ENCODE measurements at places on chromosomes 2 and 18.

DNA sequence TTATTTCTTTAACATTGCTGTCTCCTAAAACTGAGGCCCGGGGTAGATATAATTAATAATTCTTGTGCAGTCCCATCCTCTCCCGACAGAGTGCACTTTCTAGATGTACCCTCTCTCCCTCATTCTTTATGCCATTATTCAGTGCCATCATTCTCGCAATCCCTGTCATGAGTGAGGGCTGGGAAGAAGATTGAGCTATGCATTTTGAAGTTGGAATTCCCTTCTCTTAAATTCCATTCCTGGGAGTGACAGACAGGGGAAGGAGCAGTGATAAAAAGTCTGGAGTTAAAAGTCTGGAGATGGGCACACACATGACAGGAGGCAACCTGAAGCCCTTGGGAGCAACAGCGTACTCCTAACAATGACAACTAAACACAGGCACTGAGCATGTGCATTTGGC, 2.6 kb upstream of the KCNE4 start:
- H3K4me1 ChIP-seq: peaks cover 12% of the 10 kb centered on the region
- no peak overlapping the region for H3K4me3 ChIP-seq
- peak; percentile 19 for DNase-seq
- H3K36me3 ChIP-seq: no peaks in the 10 kb centered on the region
- H3K27ac ChIP-seq: no peak overlapping the region

DNA sequence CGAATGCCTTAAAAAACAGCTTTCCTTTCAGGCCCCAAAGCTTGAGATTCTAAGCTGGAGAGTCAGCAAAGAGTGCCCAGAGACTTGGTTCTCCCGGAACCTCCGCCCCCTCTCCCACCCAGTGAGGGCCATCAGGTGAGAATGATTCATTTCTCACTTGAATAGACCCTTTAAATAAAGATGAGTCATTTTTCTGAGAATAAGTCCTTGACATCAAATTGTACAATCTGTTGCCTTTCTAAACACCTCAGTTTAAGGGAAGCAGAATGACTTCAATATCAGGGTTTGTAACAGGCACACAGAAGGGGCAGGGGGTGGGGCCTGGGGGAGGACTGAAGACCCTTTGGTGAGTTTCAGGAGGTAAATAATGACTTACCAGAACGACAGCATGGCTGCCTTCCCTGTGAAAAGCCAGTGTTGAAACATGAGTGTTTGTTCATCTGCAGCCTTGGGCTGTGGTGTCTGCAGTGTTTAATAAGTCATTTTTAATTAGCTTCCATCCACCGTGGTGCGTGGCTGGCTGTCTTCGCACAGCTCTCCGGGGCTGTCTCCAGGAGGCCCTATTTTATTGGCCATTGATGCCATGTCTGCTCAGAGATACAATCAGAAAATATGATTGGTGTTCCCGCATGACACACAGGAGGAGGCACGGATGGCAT, 134.9 kb upstream of the ZNF236 start:
- no peak for DNase-seq
- no peak overlapping the region for H3K4me3 ChIP-seq
- no peaks in the 10 kb centered on the region for H3K36me3 ChIP-seq
- no peaks in the 10 kb centered on the region for H3K27me3 ChIP-seq
- H3K27ac ChIP-seq: no peak overlapping the region
- H3K4me1 ChIP-seq: no peaks in the 10 kb centered on the region

DNA sequence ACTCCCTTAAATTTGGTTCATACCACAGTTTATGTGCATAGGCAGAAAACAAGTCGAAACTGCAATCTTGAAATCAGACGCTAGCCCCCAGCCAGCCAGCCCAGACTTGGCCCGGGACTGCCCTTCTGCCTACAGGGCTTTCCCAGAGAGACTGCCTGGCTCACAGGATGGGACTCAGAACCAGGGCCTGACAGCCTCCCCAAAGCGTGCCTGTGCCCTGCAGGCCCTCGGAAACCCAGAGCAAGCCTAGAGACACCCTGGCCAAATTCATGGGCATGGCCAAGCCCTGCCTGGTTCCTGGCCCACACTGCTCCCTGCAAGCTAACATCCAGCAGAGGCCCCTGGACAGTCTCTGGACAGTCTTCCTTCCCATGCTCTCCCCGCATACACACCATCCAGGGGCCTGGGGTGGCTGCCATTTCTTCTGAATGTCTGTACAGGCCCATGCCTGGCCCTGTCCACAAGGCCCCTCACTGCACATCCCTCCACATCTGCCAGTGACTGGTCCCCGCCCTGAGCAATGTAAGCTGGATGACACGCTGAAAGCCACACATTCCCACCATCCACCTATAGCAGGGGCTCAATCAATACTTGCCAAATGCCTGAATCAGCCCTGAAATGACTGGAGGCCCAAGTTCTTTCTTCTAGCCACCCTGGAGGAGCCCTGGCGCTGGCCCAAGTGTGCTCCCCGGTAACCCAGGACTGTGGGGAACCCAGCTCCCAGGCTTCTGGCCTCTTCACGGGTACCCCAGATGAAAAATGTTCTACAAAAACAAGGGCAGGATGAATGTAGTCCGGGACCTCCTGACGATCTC, 73.1 kb downstream of the HDAC4 start:
- no peak overlapping the region for H3K4me3 ChIP-seq
- no peaks in the 10 kb centered on the region for H3K4me1 ChIP-seq
- H3K27ac ChIP-seq: no peak overlapping the region
- H3K36me3 ChIP-seq: no peaks in the 10 kb centered on the region

DNA sequence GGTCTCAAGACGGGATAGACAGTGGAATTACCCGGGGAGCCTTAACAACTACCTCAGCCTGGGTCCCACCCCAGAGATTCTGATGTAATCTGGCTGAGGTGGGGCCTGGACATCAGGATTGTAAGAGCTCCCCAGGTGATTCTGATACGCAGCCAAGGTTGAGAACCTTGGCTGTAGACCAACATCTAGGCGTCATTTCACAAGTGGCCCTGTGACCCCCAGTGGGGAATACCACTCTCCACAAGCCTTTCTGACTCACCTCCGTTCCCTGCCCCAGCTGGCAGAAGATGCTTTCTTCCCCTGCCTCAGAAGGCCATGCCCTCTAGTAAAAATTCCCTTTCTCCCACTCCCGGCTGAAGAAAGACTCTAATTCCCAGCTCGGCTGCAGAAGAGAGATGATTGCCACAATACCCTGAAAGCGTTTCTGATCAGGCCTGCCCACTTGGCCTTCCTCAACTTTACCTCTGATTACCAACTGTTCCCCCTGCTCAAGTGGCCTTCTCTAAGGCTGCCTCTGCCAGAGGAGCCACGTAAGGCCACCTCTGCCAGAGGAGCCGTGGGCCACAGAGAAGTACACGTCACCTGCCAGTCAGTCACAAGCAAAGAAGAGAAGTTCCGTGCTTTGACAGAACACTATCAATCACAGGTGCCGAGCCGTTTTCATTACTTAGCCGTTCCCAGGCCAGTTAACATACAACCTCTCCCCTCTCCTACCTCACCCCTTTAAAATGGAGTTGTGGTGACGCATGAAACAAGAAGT, 116.8 kb upstream of the PKDCC start:
- no peak overlapping the region for H3K27ac ChIP-seq
- no peak overlapping the region for H3K4me3 ChIP-seq
- no peaks in the 10 kb centered on the region for H3K36me3 ChIP-seq
- no peak for DNase-seq
- H3K27me3 ChIP-seq: no peaks in the 10 kb centered on the region

GRCh38 chr2:70981421-70981820, 3.0 kb downstream of the ANKRD53 start:
- no peak overlapping the region for H3K4me3 ChIP-seq
- no peak for DNase-seq
- H3K36me3 ChIP-seq: no peaks in the 10 kb centered on the region
- no peaks in the 10 kb centered on the region for H3K27me3 ChIP-seq
- H3K27ac ChIP-seq: no peak overlapping the region
- peaks cover 7% of the 10 kb centered on the region for H3K4me1 ChIP-seq

- no peak overlapping the region for H3K27ac ChIP-seq
- H3K36me3 ChIP-seq: no peaks in the 10 kb centered on the region
- peaks cover 24% of the 10 kb centered on the region for H3K4me1 ChIP-seq
- peaks cover 67% of the 10 kb centered on the region for H3K27me3 ChIP-seq
- peak overlapping the region; percentile 51 for H3K4me3 ChIP-seq
Observed at GRCh38 chr2:19361325-19361990, 3.0 kb upstream of the OSR1 start.

GRCh38 chr2:72901426-72901825, 14.2 kb downstream of the SPR start:
- peaks cover 2% of the 10 kb centered on the region for H3K27me3 ChIP-seq
- H3K27ac ChIP-seq: no peak overlapping the region
- H3K4me3 ChIP-seq: no peak overlapping the region
- H3K36me3 ChIP-seq: no peaks in the 10 kb centered on the region
- H3K4me1 ChIP-seq: peaks cover 6% of the 10 kb centered on the region
- no peak for DNase-seq

GRCh38 chr2:194495046-194495445, 1162.0 kb upstream of the SLC39A10 start:
- H3K27me3 ChIP-seq: no peaks in the 10 kb centered on the region
- H3K36me3 ChIP-seq: no peaks in the 10 kb centered on the region
- no peak overlapping the region for H3K27ac ChIP-seq
- DNase-seq: no peak
- H3K4me1 ChIP-seq: no peaks in the 10 kb centered on the region

DNA sequence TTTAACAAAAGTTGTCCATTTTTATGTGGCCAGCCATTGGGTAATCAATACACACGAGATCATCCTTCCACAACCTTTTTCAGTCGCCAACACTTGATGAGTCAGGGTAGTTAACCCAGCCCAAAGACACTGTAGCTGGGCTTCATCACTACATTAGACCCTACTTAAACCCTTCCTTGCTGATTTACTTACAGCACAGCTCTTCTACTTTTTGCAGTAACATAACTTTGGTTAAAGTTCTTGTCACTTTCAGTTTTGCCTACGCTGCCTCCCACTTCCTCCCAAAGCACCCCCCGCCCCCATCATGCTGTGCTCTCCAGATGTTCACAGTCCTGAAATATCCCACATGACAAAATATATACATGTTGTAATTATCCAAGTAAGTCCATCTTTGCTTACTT, 103.6 kb downstream of the CDK15 start:
- no peak for DNase-seq
- no peaks in the 10 kb centered on the region for H3K36me3 ChIP-seq
- H3K27me3 ChIP-seq: no peaks in the 10 kb centered on the region
- H3K27ac ChIP-seq: no peak overlapping the region
- no peak overlapping the region for H3K4me3 ChIP-seq

DNA sequence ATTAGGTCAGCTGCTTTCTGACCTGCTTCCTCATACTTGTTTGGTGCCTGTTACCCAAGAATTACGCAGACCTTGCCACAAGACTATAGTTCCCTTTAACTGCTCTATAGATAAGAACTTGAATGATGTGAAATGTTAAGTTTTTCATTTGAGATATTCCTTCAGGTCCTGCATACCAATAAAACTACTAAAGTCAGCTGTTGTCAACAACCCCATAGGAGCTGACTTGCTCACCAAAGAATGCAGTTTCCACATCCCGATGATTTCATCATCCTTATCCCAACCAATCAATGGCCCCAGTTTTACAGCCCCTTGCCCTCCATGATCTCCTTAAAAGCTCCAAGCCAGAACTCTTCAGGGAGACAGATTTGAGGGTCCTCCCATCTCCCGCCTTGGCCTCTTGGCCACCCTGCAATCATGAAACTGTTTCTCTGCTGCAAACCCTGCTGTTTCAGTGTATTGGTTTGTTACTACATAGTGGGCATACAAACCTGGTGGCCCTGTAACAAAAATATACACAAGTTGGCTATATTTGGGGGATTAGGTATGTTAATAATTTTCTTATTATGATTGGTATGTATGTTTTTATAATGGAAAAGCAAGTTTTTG, 396.3 kb upstream of the CHST9 start:
- H3K36me3 ChIP-seq: no peaks in the 10 kb centered on the region
- no peaks in the 10 kb centered on the region for H3K27me3 ChIP-seq
- H3K4me3 ChIP-seq: no peak overlapping the region
- no peak overlapping the region for H3K27ac ChIP-seq
- no peak for DNase-seq

DNA sequence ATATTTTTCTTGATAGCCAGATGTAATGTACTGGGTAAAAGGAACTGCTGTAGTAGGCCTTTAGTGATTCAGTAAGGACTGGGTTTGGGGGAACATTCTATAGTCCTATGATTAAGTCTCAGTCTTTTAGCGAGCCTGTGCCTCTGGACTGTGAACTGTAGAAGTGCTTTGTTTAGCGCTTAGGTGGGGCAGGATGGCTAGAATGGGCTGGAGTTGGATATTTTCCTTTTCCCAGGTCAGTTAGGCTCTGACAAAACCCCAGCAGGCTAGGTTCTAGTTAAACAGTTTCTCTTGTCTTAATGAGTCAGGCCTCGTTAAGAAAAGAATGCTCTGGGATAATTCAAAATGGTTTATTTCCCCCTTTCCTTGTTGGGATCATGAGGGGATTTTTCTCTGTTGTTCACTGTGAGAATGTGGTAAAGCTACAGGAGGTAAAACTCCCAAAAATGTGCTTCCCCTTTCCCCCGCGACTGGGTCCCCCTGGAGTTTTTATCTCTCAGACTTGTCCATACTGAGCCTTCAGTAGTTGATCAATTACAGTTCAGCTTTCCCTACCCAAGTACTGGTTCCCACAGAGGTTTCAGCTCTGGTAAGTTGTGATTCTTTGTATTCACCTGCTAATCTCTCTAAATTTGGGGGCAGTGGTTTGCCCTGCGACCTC, 31.5 kb downstream of the EHBP1 start:
- no peaks in the 10 kb centered on the region for H3K36me3 ChIP-seq
- H3K27me3 ChIP-seq: no peaks in the 10 kb centered on the region
- peaks cover 18% of the 10 kb centered on the region for H3K4me1 ChIP-seq

GRCh38 chr2:31270131-31270530, 36.2 kb downstream of the EHD3 start:
- H3K27me3 ChIP-seq: no peaks in the 10 kb centered on the region
- H3K27ac ChIP-seq: peak overlapping the region; percentile 94
- peaks cover 21% of the 10 kb centered on the region for H3K4me1 ChIP-seq
- DNase-seq: peak; percentile 47

DNA sequence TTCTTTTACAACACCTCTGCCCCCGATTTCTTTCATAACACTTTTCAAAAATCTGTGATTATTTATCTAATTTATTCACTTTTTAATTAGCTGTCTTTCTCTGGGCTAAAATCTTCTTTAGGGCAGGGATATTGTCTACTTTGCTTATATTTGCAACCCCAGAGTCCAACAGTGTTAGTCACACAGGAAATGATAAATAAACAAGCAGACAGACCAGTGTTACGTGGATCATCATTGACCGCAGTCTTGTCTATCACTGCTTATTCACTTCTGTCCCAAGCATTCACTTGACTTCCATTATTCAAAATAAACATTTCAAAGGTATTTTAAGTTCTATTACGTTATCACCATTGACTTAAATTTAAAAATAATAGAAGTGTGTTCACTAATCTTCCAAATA, 237.6 kb upstream of the UBE2E3 start:
- H3K27me3 ChIP-seq: no peaks in the 10 kb centered on the region
- no peaks in the 10 kb centered on the region for H3K4me1 ChIP-seq
- H3K36me3 ChIP-seq: no peaks in the 10 kb centered on the region
- H3K27ac ChIP-seq: no peak overlapping the region
- H3K4me3 ChIP-seq: no peak overlapping the region

- no peaks in the 10 kb centered on the region for H3K27me3 ChIP-seq
- no peak overlapping the region for H3K4me3 ChIP-seq
- peaks cover 3% of the 10 kb centered on the region for H3K4me1 ChIP-seq
Observed at GRCh38 chr2:129891341-129892320, 87.8 kb upstream of the RAB6C start.

All from trophoblast cell (in vitro differentiated cells and primary cell).